ENCODE measurements at places on chromosomes 6 and 20. TPM values are rescaled to one million over a fixed set of nuclear protein-coding genes. Genes with fewer than 3 reads are reported as not detected.

TGM3 gene
- total RNA-seq, result 0.43 TPM

TTK gene
- total RNA-seq, result 45.5 TPM

RGS17 gene
- total RNA-seq, result 4.7 TPM

SLC17A1 gene
- total RNA-seq, result not detected

ZNF311 gene
- 1.3 TPM for total RNA-seq

RIPOR3 gene
- total RNA-seq, result 0.44 TPM

TNFRSF6B gene
- not detected for total RNA-seq

ETV7 gene
- not detected for total RNA-seq

HFE gene
- total RNA-seq, result 2.4 TPM

WFDC5 gene
- total RNA-seq, result not detected

SLC17A3 gene
- total RNA-seq, result not detected

KHDC1L gene
- total RNA-seq, result not detected

IFT52 gene
- 57.6 TPM for total RNA-seq

OR2B6 gene
- total RNA-seq, result not detected

PDYN gene
- 0.63 TPM for total RNA-seq

IL17A gene
- not detected for total RNA-seq

TREML2 gene
- not detected for total RNA-seq

OR2J3 gene
- not detected for total RNA-seq

SCGN gene
- total RNA-seq, result not detected

DYNLT2 gene
- 2.8 TPM for total RNA-seq

LHFPL5 gene
- not detected for total RNA-seq

NOX3 gene
- not detected for total RNA-seq

BTN3A1 gene
- total RNA-seq, result 12.7 TPM

MUCL3 gene
- total RNA-seq, result not detected

DEFB132 gene
- not detected for total RNA-seq

ASIP gene
- not detected for total RNA-seq

PRR3 gene
- 41.5 TPM for total RNA-seq

LRRN4 gene
- total RNA-seq, result not detected

ADAM33 gene
- total RNA-seq, result 3.0 TPM
